ENCODE measurements at places on chromosomes 5 and 9. TPM values are rescaled to one million over a fixed set of nuclear protein-coding genes. Genes with fewer than 3 reads are reported as not detected.

GRCh38 chr5:57937025-57937424, 454.4 kb upstream of the ACTBL2 start:
- DNase-seq, result no peak

DNA sequence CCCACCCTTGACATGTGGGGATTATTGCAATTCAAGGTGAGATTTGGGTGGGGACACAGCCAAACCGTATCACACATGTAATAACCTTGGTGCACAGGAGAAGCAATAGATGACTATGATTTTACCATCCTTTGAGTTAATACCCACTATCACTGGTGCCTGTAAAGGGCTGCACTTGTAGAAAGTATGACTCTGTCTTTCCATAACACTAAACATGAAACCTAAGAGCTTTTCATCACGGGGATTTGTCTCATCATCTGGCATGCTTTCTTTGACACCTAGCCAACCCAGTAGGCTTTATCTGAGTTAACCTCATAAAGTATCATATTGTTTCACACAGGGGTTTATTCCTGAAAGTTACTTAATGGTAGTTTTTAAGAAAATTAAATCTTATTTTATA, 188.9 kb upstream of the TNC start:
- no peak for DNase-seq

- DNase-seq, result peak; percentile 86
These were observed 29.9 kb downstream of the CSF2 start for GRCh38 chr5:132103332-132103951.

The SNCAIP gene
- 1.2 TPM for total RNA-seq

The TPM2 gene
- total RNA-seq, result 966 TPM
